Central memory CD4-positive, alpha-beta T cell (primary cell): ENCODE measurements at places on chromosomes 1 and 21.

- no peak for DNase-seq
These were observed 99.8 kb upstream of the ATP1A1 start for GRCh38 chr1:116273042-116273783.

DNA sequence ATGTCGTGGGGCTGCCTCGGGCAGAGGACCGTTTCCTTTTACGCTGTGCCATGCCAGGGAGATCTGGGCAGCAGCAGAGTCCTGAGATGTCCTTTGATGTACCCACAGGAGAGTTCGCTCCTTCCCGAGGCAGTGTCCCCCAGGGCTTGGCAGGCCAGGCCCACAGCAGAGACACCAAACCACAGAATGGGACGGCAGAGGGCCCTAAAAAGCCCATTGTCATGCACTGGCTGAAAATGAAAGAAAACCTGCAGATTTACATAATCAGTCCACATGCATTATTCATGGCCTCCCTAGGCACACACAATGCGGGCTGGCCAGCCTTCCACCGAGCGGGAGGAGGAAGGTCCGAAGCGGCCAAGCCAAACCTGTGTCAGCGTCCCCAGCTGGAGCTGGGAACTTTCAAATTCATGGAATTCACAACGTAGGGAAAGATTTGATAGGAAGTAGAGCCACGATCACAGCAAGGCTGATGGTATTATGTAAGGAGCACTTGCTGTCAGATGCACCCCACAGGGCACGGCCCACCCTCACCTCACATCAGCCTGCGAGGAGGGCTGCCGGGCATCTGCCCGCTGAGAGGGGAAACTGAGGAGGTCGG is 25.3 kb upstream of the EFHD2 start:
- DNase-seq, result no peak

DNA sequence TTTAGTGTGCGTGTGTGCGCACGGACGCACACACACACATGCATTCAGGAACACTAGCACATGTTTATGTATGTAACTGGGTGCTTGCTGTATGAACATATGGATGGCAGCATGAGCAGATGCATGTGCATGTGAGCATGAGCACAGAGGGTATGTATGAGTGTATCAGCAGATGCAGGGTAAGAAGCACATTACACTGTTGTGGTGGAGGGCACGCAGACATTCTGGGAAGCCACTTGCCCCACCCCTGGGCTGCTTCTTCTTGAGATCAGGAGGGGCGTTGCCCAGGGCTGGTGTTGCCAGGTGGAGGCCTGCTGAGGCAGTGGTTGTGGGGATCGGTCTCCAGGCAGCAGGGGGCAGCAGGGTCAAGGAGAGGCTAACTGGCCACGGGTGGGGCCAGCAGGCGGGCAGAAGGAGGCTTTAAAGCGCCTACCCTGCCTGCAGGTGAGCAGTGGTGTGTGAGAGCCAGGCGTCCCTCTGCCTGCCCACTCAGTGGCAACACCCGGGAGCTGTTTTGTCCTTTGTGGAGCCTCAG is 3.9 kb upstream of the P3R3URF start:
- DNase-seq, result no peak

DNA sequence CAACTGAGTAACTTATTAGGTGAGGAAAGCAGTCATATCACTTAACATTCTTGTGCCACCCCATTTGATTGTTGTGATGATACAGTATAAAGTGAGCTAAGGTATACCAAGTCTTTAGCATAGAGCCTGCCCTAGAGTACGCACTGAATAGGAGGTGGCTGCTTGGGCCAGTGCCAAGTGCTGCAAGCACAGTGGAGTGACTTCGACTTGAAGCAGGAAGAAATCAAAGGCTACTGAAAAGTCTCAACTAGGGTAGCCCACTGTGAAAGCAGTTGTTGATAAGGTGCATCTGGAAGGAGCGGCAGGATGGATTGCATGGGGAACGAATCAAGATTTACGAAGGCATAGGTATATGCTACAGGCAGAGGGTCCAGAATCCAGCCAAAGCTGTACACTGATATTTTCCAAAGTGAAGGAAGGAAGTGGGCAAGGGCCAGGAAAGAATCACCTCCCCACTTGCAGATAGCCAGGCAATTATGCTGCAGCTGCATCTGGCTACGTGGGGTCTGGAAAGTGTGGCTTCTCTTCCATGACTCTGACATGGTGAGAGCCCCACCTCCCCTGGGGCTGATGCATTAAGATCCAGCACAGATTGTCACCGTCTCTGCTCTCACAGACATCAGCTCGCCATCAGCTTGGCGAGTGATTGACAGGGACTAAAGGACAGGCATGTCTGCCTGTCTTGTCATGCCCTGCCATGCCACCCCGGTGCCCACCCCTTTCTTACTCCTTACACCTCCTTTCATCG is 287.0 kb upstream of the PLXNA2 start:
- DNase-seq, result no peak

DNA sequence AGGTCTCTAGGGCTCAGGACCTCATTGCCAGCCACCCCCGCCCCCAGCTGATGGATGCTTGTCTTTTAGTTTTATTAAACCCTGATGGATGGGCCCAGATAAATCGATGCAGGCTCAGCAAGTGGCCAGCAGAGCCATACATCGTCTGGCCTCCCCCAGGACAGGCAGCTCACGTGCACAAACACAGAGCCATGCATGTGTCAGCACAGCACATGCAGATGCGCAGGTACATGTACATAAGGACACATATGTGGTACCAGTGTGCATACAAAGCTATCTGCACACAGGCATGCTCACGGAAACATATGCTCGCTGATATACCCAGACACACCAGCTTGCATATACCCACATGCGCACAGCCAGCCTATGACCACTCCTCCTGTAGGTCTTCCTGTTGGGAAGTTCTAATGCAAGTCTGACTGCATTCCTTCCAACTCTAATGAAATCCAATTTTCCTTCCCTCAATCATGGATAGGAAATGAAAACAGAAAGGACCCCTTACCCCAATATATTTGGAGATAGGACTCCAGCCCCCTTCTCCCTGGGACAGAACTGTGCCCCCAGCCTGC is 897 bp downstream of the COL16A1 start:
- DNase-seq, result no peak

GRCh38 chr1:246476771-246477170 is 30.3 kb downstream of the SMYD3 start:
- DNase-seq, result no peak
